Activated T-cell treated with anti-CD3 and anti-CD28 coated beads for 4 hours (primary cell): ENCODE measurements at places on chromosomes 16 and 17.
A peak's percentile ranks its signal among the peaks of the same experiment; 100 is the strongest.

- DNase-seq = peak; percentile 88
Measured at GRCh38 chr16:89560378-89561141, at the start of gene RPL13. Gene RPL13 (plus strand): TSS chr16:89560682. CDS start chr16:89560960, 278 bp downstream.

- no peak for DNase-seq
Measured at GRCh38 chr17:81043725-81044427, 8.9 kb downstream of the BAIAP2 start.

GRCh38 chr17:17111401-17112393 is 69.4 kb downstream of the MPRIP start:
- no peak for DNase-seq

DNA sequence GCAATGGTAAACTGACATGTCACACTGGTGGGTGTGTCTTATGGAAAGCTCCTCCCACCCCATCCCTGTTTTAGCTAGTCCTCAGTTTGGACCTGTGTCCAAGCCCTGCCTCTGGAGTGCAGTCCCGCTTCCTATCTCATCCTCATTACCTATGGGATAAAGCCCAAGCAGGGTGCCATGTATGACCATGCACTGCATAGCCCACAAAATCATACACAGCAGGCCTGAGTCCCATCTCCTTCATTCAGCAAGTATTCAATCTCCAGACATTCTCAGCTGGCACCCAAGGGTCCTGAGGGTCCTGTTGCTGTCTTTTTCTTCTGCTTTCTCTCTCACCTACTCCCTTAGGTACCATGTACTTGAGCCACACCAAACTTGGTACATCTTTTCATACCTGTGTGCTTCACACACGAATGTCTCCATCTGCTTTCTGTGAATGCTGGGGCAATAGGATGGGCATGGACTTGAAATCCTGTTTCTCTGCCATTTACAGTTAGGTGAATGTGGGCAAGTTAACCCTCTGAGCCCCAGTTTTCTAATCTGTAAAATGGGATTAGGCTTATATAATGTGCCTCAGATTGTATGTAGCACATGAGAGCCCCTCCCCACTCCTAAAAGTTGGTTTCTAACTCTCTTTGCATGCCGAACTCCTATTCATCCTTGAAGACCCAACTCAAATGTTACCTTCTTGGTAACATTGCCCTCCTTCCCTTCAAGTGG is 28.5 kb downstream of the TNS4 start:
- DNase-seq = no peak

DNA sequence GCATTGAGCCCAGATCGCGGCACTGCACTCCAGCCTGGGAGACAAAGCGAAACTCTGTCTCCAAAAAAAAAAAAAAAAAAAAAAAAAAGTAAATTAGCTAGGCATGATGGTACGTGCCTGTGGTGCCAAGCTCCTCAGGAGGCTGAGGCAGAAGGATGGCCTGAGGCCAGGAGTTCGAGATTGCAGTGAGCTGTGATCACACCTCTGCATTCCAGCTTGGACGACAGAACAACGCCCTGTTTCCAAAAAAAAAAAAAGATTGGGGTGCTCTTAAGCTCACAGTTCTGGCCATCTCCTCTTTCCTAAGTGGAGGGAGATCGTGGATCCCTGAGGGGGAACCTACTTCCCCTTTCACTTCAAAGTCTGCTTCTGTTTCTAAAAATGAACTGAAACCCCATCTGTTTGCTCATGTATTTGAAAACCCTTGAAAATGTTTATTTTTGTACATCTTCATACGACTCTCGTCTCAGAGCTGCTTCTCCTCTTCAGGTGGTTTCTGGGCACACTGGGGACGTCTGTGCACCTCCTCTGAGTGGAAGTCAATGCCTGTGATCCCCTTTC is 138.8 kb downstream of the PRKCA start:
- no peak for DNase-seq

DNA sequence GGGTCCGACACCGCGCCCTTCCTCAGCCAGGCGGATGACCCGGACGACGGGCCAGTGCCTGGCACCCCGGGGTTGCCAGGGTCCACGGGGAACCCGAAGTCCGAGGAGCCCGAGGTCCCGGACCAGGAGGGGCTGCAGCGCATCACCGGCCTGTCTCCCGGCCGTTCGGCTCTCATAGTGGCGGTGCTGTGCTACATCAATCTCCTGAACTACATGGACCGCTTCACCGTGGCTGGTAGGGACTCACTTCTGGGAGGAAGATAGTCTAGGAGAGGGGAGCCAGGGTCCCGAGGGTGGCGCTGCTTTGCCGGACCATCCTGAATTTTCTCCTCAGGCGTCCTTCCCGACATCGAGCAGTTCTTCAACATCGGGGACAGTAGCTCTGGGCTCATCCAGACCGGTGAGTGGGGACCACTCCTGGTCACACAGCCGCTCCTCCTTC is 601 bp downstream of the SPNS1 start:
- DNase-seq = no peak

- DNase-seq = no peak
Measured at GRCh38 chr16:71460236-71460635, 1.8 kb downstream of the ZNF23 start.

- DNase-seq = no peak
Measured at GRCh38 chr17:2867441-2868424, 71.5 kb downstream of the RAP1GAP2 start.

GRCh38 chr17:43044024-43044423 is 19.0 kb downstream of the RND2 start:
- no peak for DNase-seq

- no peak for DNase-seq
Measured at GRCh38 chr16:51658531-51658930, 507.5 kb upstream of the SALL1 start.

- DNase-seq = no peak
Measured at GRCh38 chr16:68737730-68738629, 888 bp downstream of the CDH1 start.

DNA sequence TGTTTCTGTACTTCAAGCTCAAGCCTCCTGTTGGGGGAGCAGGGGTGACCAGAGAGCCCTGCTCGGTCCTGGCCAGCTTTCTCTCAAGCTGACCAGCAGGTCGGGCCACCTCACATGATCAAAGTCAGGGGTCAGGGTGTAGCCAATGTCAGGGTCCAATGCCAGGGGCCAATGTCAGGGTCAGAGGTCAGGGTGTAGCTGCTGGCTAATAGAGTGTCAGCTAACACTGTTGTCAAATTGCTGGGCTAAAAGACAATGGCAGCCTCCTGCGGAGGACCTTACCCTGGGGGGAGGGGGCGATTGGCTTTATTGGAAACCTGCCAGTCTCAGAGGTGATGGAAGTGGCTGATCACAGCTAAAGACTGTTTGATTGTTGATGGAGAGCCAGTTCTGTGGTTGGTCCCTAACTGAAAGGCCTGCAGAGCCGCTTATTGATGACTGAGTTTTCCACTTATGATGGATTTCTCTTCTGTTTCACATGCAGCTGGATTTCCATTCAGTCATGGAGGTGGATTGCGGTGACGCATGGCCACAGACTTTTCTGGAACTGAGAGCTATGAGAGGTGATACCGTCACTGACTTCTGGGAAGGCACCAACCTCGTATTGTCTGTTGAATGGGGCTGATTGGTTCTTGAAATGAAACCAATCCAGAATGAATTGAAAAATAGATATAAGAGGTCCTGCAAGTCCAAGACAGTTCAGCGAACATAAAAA is 97.4 kb upstream of the ZFHX3 start:
- no peak for DNase-seq

- DNase-seq = no peak
Measured at GRCh38 chr16:57838161-57838560, 35.9 kb upstream of the KIFC3 start.

DNA sequence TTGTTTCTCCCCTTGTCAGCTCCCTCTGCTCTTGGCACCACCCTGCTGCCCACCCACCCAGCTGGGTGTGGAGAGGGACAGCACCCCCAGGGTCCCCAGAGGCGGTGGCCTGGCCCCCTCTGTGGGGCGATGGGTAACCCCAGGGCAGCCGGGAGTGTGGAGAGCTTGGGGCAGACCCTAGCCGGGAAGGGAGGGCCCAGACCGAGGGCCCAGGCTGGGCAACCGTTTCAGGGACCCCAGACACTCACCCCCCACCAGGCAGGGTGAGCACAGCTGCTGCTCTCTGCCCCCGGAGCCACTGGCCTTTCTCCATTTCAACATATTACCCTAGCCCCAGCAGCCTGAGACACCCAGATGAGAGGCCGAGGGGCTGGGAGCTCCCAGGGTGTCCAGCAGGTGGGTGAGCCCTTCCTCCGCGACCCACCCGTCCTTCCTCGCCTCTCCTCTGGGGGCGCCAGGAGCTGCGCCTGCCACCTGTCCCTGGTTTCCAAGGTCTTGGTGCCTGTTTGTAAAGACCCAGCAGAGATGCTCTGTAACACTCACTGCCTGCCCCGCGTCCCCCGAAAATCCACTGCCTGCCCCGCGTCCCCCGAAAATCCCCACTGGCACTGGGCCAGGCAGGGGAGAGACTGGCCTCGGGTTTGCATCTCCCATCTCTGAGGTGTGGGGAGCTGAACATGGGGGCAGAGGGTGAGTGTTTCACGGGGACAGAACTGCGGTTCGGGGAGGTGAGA is 45.4 kb downstream of the BAHCC1 start:
- no peak for DNase-seq

DNA sequence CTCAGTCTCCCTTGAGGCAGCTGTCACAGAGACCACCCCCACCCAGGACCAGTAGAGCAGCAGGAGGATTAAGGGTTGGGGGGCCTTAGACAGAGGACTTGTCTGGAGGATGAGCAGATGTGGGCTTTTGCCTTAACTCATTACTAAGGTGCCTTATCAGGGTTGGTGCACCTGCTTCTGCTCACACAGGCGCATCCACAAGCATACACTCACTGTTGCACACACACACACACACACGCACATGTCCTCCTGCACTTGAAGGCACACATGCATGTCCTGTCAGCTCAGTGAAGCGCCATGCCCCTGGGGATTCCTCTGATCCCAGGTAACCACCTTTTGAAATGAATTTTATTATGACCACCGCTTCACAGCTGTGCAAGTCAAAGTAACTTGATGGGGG is 1.2 kb downstream of the GFAP start:
- no peak for DNase-seq

DNA sequence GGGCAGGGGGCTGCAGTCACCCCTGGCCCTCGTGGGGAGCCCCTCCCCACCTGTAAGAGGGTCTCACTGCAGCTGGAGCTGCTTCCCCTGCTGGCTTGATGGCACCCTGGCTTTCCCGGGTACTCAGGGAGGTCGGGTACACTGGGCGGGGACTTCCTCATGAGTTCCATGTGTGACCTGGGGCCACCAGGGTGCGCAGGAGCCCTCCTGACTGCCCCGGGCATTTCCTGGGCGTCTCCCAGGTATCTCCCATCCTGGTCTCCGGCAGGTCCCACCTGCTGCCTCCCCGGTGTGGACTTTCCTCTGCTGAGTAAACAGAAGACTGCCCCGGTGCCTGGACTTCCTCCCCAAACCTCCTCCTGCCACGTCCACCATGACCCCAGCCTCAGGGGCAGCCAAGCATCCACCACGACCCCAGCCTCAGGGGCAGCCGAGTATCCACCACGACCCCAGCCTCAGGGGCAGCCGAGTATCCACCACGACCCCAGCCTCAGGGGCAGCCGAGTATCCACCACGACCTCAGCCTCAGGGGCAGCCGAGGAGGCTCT is 40.9 kb downstream of the CBFA2T3 start:
- no peak for DNase-seq

DNA sequence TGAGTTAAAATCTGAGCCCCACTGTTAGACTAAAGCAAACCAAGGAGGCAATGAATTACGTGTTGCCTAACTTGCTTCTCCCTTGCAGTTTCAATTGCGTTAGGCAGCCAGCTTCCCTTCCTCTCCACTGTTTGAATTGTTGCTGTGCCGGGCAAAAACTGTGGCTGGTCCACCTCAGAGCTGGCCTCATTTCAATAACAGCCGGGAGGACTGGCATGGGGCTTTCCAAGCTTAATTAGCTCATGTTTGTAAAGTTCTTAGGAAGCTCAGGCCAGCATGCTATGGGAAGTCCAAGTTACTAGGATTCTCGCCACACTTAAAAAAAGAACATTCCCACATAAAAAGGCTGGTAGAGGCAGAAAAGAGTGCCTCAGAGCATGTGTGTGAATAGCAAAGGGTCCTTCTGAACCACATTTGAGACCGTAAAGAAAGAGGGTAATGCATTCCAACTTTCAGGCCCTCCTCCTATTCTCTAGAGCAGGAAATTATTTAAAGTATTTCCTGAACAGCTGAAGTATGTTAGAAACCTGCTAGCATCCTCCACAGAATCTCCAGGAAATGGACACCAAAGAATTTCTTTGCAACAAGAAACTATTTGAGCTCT is 79.0 kb upstream of the SMURF2 start:
- no peak for DNase-seq

DNA sequence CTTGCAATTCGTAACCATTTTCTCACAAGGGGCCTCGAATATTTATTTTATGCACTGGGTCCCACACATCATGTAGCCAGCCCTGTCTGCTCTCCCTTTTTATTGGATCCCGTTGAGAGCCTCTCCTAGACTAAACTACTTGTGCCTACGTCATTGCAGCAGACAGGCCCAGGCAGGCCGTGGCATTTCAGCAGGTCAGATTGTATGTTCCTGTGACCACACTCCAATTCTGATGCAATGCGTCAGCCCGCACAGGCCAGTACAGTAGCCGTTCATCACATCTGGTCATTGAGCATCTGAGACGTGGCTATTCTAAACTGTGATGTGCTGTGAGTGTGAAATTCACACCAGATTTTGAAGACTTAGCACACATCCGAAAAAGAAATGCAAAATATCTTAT is 42.2 kb downstream of the ABAT start:
- DNase-seq = no peak

- DNase-seq = no peak
Measured at GRCh38 chr17:80043963-80044362, 7.5 kb downstream of the CCDC40 start.

DNA sequence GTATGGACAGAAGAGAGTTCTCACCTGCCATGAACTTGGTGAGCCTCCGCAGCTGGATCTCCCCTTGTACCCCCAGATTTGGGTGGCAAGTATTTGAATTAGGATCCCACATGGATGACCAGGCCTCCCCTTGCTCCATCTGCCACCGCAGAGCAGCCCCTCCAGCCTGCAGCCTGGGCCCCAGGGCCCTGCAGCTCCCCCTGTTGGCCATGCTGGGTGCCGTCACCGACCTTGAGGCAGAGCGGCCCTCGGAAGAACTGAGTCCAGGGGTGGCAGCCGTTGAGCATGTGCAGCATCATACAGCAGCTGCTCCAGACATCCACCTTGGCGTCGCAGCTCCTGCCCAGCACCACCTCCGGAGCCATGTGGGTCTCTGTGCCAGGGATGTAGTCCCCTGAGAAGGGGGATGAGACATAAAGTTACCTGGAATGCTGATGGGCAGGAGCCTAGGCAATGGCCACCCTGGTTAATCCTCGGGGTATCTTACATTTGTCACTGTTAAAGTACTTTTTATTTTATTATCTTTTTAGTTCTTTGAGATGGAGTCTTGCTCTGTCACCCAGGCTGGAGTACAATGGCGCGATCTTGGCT is 9.0 kb upstream of the SPATA32 start:
- peak; percentile 38 for DNase-seq

DNA sequence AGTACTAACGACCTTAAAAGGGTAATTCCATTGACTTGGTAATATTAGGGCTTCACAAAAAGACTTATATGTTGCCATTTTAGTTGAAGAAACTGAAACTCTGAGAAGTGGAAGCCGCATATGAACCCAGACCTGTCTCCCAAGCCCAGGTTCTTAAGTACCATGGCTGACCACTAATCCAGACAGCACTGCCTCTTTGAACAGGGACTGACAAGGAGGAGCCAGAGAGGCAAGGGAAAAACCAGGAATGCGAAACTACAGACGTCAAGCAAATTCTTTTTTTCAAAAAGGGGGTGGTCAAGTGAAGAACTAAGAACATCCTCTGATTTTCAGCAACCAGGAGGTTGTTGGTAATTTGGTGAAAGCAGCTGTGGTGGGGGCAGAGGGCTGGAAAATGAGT is 15.2 kb downstream of the CYB5D1 start:
- no peak for DNase-seq

- no peak for DNase-seq
Measured at GRCh38 chr17:20987511-20987910, 55.3 kb downstream of the USP22 start.
